ENCODE measurements at places on chromosomes 5 and 9.

DNA sequence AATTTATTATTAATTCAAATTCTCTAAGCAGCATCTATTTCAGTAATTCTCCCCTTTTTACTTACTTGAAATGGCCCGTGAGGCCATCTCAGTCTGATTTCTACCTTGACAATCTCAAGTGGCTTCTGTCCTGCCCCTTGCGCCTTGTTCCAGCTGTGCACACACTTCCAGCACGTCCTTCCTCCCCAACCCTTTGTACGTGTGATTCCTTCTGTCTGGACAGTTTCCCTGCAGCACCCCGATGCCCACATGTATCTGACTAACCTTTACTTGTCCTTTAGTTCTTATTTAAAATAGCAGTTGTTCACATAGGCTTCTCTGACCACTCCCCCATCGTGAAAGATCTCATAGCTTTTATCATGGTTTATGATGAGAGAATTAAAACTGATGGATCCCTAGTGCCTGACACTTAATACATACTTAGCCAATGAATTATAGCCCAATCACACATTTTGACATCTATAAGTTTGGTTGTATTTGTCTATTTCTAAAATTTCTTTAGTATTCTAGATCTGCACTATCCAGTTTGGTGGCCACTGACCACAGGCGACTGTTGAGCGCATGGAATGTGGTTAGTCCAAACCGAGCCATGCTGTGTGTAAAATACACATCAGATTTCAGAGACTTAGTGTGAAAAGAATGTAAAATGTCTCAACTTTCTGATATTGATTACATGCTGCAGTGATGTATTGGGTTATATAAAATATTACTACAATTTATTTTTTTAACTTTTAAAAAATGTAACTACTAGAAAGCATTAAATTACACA lies 14.3 kb downstream of the ZBTB34 start:
- DNase-seq: no peak

GRCh38 chr5:163915481-163915961 lies 410.1 kb downstream of the MAT2B start:
- DNase-seq: no peak

- peak; percentile 52 for DNase-seq
Measured at GRCh38 chr5:134510970-134511795, 14.3 kb upstream of the JADE2 start.

DNA sequence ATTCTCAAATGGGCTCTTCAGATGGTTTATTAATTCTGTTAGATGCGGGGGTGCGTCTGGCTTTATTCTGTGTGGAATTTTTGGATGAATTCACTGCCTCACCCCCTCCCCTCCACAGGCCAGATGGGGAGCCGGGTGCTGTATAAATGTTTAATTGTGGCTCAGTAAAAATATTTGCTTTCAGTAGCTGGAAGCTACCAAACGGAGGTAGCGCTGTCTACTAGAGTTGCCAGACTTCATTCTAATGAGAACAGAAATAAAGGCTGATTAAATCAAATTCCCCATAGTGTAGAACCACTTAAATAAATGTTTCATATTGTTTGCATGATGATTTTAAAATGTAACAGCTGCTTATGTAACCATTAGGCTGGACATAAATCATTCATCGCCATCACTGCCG lies 34.5 kb upstream of the KCNMB1 start:
- no peak for DNase-seq

DNA sequence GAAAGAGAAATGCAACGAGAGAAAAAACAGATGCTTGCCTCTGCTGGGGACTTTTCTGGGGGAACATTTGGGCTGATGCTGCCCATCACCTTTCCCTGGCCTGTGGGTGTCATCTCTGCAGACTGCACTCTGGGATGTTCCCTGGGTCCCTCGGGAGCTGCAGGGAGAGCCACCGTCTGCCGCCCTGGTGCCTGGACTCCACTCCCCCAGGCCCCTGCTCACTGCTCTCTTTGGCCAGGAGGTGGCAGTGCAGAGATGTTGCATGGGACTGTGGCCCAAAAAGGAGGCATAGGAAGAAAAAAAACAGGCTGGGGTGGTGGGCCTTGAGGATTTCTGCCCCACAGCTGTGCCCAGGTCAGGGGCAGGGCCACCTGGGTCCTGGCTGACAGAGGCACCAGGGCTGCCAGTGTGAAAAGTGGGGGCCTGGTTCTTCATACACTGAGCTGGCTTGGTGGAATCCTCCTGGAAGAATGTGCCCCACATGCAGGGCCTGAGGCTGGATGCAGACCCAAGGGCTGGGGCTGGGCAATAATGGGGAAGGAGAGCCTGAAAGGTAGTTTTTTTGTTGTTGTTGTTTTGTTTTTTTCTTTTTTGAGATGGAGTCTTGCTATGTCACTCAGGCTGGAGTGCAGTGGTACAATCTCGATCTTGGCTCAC lies 353.6 kb downstream of the SLIT3 start:
- peak; percentile 10 for DNase-seq

- DNase-seq: no peak
Measured at GRCh38 chr5:40030661-40031060, 605.9 kb upstream of the DAB2 start.

GRCh38 chr9:115913696-115914095 lies 239.9 kb upstream of the PAPPA start:
- no peak for DNase-seq

DNA sequence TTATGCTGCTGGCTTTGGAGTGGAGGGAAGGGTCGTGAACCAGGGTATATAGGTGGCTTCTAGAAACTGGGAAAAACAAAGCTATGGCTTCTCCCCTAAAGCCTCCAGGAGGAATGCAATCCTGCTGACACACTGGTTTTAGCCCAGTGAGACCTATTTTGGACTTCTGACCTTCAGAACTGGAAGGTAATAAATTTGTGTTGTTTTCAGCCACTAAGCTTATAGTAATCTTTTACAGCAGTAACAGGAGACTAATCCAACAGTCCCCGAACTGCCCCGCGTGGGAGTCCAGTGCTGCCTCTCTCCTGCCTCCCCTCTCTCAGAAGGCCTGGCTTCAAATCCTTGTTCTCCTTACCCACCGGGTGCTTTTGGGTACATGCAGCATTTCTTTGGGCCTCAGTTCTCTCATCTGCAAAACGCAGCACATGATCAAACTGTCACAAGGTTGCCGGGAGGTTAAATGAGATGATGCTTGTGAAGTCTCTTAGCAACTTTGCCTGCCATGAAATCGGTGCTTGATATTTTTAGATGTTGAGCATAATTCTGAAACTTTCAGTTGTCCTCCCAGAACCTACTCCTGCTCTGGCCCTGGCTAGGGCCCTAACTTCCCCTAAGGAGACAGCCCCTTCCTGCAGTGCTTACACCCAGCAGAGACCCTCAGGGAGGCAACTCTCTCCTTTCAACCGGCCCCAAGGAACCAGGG lies 127.3 kb upstream of the BOD1 start:
- DNase-seq: no peak

DNA sequence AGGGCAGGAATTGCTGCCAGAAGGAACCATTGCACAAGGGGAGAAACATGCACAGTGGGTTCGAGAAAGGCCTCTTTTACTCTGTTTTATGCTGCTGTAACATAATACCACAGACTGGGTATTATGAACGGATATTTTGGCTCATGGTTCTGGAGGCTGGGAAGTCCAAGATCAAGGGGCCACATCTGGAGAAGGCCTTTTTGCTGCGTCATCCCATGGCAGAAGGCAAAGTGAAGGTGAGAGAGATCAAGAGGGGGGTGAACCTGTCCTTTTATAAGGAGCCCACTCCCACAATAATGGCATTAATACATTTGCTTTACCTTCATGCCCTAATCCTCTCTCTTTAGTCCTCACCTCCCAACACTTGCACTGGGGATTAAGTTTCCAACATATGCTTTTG lies 136.9 kb upstream of the ALDH1B1 start:
- DNase-seq: no peak

DNA sequence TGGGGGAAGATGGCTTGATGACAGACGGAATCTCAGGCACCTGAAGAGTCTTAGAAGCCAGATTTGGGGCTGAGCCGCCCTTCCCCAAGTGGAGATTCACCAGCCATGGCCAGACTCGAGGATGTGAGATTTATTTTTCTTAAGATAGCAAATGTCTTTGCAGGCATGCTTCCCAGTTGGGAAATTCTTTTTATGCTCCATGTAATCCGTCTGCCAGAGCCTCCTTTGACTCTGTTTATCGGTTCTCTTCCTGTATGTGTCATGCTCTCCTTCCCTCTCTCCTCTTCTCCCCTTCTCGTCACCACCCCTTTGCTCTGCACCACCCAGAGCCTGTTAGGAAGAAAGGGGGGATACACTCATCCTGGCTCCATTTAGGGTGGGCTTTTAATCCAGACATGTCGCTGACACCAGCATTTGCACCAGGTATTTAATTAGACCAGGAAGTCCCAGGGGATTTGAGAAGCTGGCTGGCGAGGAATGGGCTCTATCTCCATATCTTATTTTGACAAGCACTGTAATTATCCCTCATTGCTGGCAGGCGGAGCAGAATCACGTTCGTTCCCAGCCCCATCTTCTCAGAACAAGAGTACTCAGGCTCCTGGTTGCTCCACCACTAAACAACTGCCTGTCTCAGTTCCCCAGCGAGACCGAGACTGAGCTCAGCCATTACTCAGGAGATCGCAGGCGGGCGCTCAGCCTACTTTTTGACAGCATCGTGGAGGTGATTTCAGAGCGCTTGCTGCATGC lies 50.9 kb downstream of the KCNIP1 start:
- no peak for DNase-seq

- no peak for DNase-seq
Measured at GRCh38 chr5:147267082-147267832, 32.4 kb downstream of the STK32A start.

DNA sequence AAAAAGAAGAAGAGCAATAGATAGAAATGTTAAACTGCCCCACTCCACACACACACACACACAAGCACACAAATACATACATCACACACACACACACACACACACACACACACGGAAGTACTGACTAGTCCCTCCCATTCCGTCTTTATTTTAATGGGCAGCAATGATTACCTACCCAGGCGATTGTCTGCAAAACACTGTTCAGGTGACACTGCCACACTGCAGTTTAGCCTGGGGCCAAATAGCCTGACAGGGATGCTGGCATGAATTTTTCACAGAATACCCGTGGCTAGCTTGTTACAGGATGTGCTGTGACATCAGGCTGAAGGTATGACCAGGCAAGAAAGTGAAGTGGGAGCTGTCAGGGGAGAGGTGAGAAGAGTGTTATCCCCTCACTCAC lies 86.9 kb downstream of the FRMD3 start:
- DNase-seq: no peak

GRCh38 chr5:138658676-138659075 lies 83.5 kb upstream of the HSPA9 start:
- DNase-seq: no peak

DNA sequence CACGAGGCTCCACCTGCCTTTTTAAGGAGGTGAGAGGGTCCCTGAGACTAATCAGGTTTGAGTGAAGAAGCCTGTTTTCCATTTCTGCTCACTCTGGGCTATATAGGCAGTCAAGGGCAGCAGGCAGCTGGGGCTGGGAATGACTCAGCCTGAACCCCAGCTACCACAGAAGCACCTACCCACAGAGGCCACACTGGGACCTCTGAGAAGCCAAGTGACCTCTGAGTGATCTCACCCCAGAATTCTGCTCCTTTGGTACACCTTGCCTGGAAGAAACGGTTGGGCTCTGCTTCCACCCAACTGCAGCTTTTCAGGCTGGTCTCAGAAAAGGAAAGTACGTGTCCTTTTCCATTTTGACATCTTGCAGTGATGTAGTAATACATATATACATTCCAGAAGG lies 6.8 kb downstream of the FAM219A start:
- DNase-seq: no peak

DNA sequence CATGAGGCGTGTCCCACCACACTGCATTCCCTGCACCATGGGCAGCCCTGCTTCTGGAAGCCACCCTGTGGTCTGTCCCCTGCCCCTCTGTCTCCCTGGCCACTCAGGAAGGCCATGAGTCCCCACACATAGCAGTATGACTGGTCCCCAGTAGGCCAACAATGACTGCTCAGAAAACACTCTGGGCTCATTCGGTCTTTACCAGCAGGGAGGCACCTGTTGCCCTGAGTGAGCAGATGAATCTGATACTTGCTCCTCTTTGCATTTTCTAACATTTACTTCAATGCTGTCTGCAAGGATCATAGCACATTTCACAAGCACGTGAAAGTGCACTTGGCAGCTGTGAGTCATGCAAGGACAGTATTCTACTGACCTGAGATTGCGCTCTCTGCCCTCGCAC lies 365.4 kb upstream of the IRX1 start:
- DNase-seq: no peak

GRCh38 chr5:116858705-116859333 lies 284.2 kb upstream of the SEMA6A start:
- no peak for DNase-seq

DNA sequence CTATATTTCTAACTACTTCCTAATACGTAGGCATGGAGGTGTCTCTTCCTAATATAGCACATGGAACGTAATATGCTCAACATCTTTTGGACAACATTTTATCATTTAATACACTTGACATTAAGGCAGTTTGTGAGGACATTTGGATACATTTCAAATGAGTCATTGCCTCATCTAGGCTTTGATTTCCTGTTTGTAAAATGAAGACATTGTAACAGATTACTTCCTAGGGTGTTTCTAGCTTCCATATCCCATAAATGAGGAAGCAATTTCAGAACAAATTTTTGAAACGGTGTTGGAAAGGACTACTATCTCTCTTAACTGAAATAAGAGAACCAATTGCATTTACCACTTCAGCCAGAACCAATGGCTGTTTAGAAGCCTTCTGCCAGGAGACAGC lies 38.7 kb downstream of the SLC28A3 start:
- DNase-seq: no peak

DNA sequence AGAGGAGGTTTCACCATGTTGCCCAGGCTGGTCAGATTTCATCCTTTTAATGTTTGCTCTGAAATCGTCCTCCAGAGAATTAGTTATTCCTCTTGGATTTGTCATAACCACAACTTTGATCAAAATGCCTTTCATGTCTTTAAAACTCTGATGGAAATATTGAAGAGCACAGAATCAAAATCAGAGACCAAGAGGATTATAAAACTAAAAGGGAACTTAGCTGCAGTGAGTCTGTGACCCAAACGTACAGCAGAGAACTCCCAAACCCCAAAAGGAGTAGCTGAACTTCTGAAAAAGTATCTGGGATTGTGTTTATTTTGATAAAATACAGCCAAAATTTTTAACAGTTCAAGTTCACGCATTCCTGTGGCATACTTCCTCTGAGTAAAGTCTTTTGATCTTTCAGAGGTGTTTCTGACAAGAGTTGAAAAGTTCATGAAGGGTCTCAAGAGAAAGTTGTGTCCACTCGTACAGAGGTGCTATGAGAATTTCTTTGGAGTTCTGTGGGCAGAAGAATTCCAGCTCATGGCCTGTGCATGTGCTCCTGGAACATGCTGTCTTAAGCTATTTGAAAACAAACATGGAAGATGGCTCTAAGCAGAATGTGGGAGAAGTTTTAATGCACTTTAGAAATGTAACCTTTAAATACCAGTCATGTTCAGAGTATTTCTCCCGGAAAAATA lies 124.0 kb downstream of the ESM1 start:
- DNase-seq: no peak

Data from activated T-cell treated with anti-CD3 and anti-CD28 coated beads for 24 hours (primary cell).